ENCODE measurements at places on chromosomes 3 and 15.

DNA sequence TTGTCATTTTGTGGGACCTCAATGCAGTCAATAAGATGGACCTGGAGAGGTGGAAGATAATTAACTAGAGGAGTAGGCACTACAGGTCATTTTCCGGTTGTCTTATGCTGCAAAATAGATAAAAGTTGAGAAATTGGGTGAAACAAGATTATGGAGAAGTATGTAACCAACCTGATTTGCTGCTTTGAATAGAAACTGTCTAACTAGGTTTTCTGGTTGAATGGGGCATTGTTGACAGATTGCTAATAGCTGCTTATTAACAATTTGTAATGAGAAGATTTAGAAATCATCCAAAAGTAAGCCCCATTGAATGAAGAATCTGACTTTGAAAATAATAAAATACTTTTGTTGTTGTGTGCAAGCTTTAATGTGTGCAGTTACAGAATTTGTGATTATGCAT, 26.2 kb downstream of the PIAS1 start:
- DNase-seq, result no peak

DNA sequence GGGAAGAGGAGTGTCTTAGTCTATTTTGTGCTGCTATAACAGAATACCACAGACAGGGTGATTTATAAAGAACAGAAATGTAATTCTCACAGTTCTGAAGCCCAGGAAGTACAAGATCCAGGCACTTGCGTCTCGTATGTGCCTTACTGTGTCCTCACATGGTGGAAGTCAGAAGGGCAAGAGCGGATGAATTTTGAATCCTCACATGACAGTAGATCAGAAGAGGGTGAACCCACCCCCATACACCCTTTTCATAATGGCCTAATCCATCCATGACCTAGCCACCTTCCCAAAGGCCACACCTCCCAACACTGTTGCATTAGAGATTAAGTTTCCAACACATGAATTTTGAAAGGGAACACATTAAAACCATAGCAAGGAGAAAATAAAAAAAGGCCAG, 18.7 kb upstream of the ANXA2 start:
- no peak for DNase-seq

DNA sequence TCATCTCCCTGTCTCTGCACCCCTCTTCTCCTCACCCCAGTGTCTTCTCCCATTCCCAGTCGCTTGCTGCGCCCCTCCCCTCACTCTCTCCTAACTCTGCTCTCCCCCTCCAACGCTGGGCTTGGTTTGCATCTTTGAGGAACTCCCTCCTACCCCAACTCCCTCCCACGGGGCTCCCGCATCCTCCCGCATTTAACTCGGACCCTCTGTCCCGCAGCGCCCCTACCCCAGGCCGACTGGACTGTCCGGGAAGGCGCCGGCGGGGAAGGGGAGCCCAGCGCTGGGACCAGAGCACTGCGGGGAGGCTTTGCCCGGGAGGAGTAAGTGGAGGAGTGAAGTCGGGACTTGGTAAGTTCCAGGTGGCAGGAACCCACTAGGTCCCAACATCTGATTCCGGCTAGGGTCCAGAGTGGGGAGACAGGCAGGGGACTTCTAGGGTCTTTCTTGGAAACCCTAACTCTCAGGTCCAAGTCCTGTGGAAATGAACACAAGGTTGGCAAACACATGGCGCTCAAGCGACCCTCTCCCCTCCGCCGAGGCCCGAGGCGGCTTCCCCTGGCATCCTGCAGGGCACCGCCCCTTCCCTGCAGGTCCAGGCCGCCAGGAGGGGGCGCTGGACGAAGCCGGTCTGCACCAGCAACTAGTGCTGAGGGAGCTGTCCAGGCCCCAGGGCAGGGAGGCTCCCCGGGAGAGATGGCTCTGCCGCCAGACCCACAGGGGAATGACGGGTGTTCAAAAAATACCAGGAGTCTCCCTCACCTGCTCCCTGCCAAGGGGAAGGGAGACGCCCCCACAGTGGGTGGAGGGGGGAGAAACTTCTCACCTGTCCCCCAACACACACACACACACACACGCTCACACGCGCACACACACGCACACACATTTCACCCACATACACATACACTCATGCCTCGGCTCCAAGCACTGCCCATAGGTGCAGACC, 53.2 kb downstream of the LHFPL4 start:
- peak; percentile 53 for DNase-seq

- no peak for DNase-seq
Observed at GRCh38 chr15:76682259-76682658, 222.9 kb downstream of the SCAPER start.

DNA sequence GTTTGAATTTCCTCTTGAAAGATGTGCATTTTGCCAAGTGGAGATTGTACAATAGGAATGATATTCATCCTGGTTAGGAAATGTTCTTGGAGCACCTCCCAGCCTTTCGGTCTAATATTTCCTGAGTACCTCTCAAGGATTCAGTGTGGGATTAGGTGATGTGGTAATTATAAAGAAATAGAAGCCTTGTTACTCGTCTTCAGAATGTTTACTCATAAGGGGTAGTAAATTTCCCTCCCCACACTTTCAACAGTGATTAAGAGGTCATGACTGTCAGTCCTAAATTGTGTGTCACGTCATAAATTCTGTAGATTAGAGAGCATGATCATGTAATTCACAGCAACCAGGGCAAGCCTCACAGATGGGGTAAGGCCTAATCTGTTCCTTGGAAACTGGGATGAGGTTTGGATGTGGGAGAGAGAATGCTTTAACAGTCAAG, 633.1 kb upstream of the TBL1XR1 start:
- no peak for DNase-seq

DNA sequence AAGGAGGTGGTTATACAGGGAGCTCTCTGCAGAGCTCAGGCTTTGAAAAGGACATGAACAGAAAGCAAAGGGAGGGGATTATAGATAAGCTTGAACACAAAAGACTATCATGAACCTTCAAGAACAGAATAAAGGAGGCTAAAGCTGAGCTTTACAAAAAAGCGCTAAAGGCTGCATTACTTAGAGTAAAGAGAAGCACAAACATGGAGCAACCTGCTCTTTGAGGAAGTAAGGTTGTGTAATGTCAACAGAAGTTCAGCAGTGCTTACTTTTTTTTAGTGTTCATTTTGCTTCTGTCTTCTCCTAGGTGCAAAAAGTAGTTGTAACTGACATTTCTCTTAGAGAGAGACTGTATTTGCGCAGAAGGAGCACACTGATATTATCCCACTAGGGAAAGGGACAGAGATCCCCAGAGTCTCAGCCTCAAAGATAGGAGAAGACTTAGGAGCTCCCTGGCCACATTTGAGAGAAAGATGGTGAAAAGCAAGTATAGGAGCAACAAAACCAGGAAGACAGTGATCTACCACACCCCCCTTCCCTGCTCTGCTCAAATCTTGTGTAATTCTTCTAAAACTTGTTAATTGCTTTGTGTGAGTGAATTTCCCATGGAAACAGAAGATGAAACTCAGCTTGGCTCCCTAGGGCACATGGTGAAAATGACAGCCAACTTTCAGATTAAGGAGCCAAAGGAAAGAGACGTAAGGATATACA, 54.7 kb downstream of the QTRT2 start:
- DNase-seq, result no peak

DNA sequence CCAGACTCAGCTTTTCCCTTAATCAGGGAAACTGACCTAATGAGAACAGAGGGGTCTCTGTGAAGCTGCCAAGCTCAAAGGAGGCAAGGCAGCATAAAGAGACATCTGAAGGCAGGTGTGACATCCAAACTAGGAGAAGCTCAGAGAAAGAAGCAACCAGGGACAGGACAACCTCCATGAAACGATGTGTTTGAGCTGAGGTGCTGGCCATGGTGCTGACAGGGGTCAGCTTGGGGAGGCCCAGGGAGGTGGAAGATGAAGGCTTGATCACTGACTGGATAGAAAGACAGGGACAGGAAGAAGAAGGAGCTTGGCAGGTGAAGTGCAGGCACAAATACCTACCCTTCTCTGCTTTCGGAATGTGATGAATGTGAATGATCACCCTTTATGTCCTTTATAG, 179.5 kb upstream of the NSMCE3 start:
- DNase-seq, result no peak

GRCh38 chr15:59997070-59997701, 6.9 kb upstream of the FOXB1 start:
- DNase-seq, result no peak

DNA sequence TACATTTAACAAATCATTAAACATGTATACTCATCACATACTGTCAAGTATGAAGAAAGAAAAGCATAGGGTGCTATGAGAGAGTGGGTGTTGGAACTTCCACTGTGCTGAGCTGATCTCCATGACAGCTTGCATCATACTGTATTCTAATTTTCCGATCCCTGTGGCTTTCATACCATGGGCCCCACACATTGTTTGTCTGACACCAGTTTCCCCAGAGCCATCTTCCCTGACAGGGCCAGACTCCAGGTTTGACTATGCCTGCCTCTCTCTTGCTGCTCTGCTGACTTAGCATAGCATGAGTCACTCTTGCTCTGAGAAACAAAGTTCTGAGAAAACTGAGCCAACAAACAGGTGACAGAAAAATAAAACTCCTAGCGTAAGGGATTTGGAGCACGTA, 37.0 kb upstream of the CASR start:
- DNase-seq, result no peak

GRCh38 chr3:156620901-156621300, 53.5 kb upstream of the TIPARP start:
- no peak for DNase-seq

DNA sequence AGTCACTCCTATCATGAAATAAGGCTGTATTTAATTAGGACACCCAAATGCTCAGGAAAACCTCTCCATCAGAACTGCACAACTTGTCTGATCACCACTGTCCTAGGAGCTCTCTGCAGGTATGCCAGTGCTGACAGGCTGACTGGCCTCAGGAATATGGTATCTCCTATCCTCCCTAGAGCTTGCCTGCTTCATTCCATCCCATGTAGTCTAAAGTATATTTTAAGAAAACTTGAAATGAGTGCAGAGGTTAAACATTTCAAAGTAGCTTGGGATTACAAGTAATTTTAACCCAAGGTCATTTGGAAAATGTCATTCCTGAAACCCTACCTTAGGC, 23.7 kb downstream of the FILIP1L start:
- no peak for DNase-seq

DNA sequence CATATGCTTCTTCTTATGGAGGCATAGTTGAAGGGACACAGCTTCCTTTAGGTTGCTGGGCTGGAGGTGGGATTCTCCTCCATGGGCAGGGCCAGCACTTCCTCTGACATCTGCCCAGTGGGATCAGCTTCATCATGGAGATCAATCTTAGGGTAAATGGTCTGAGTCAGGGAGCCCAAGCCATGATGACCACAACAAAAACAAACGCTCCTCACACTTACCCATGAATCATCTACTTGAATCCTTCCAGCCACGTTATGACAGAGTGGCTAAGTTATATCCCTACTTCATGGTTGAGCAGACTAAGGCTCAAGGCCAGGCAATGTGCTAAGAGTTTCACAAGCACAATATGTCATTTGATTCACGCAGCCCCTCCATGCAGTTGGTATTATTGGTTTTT, 87.2 kb upstream of the NMNAT3 start:
- no peak for DNase-seq

GRCh38 chr3:6549296-6549695, 311.6 kb upstream of the GRM7 start:
- no peak for DNase-seq

DNA sequence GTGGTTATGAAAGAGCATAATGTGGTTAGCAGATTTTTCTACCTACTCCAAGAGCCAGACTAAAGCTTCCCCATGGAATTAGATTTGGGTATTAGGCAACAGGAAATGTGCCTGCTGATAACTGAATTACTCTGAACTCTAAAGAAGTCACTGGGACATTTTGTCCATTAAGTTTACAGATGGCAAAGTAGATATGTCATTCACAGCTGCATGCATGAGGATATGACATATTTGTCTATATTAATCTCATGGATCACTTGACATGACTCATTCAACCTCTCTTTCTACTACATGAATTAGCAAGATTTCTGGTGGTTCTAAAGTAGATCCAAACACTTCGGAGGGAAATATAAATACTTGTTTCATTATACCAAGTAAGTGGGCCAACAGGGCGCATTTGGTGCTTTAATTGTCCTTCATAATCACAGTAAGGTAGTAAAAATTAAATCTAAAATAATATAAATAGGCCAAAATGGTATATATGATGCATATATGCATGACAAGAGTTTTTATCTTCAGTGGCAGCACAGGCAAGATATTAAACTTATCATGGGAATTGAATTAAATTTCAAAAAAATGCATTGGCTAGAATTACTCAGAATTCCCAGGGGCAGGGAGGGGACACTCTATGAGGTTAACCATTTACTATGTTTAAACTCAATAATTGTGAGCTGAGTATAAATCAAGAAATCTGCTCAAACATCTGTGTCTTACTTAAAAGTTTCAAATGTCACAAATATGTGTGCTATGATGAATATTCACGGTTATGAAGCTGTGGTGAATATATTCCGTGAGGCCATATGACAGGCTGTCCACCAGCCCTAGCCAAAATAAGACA, 365.3 kb upstream of the KCNMB2 start:
- DNase-seq, result no peak

DNA sequence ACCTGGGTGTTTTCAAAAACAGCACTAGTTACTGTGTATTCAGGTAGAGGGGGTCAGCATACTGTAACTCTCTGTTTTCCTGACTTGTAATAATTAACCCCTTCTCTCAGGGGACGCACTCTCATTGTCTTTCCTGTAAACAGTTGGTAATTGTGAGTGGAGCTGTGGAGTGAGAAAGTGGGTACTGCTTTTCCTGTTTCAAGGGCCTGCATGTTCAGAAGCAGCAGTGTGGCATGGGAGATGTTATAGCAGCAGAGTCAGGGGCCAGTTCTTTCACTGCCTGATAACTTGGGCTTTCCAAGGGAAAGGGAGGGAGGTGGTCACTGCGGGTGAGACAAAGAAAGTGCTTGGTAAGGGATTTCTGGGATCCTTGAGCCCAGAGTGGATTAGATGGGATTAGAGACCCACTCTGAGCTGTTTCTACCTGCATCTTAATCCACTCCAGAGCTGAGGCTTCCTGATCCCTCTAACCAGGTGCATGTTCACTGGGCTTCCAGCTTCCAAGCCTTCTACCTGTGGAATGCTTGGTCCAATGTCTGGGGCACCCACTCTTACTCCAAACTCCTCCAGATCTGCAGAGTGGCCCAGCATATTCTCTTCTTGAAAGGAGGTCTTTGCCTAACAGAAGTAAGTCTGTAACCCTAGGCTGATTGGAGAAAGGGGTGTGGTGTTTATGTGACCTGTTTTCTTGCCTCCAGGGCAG, 105.2 kb downstream of the RPLP1 start:
- DNase-seq, result no peak
